AG04450 (cell line): ENCODE measurements at places on chromosomes 16 and 17.

- no peak for DNase-seq
Observed at GRCh38 chr16:69508033-69508755, 57.6 kb upstream of the NFAT5 start.

DNA sequence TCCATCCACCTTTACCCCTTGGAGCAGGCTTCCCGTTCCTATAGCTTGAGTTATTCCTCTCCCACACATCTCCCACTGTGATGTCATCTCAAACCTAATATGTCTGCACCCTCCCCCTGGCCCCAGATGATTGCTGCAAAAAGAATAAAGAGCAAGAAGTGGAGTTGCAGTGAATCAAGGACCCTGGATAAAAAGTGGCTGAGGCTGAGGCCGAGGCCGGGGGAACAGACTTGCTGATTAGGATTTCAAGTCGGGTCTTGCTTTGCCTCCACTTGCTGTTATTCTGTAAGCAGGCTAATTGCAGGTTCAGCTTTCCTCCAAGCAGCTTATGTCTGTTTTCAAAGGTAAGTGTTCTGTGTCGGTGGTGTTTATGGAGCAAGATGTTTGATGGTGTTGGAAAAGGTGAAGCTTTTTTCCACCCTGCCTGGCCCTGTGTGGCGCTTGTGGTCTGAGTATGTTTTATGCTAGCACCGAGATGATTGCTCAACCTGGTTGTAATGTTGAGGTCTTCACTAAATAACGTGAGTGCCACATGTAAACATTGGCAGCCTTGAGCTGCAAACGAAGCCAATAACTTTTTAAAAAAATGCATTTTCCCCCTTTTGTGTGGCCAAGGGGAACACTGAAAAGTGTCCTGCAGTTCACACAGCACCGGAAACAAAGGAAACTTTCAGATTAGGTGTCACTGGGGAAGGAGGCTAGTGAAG is 15.4 kb downstream of the HS3ST3B1 start:
- DNase-seq: no peak

DNA sequence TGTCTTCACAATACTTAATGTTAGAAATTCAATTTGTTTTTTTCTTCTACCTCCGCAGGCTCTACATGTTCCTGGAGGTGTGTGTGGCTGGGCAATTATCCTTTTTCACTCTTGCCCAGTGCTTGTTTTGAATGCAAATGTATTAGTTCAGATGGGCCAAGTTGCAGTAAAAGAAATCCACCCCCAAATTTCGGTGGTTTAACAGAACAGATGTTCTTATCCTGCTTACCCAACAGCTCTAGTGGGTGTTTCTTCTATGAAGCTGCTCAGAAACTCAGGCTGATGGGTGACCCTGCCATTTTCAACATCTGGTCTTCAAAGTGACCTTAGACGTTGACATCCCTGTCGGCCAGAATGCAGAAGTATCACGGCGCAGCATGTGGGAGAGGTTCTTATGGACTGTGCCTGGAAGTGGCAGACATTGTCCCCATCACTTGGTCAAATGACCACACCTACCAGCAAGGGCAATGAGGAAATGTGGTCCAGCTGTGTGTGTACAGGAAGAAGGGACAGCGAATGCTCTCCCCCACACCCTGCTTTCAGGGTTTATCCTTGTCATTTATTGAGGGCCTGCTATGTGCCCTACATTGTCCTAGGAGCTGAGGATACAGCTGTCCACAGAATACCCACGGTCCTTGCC is 157.3 kb downstream of the CDH13 start:
- no peak for DNase-seq

GRCh38 chr17:34581446-34582184 is 2.2 kb downstream of the TMEM132E start:
- no peak for DNase-seq
